ENCODE measurements at places on chromosomes 6 and 20. TPM values are rescaled to one million over a fixed set of nuclear protein-coding genes. Genes with fewer than 3 reads are reported as not detected.
A peak's percentile ranks its signal among the peaks of the same experiment; 100 is the strongest.

GRCh38 chr20:1536893-1537730, 20.4 kb downstream of the SIRPD start:
- no peak overlapping the region for H3K27ac ChIP-seq
- H3K36me3 ChIP-seq: no peaks in the 10 kb centered on the region
- DNase-seq: no peak
- peaks cover 8% of the 10 kb centered on the region for H3K4me1 ChIP-seq
- H3K4me3 ChIP-seq: no peak overlapping the region

- no peak overlapping the region for H3K27ac ChIP-seq
- no peak overlapping the region for H3K4me3 ChIP-seq
- H3K4me1 ChIP-seq: peaks cover 6% of the 10 kb centered on the region
- DNase-seq: no peak
- no peaks in the 10 kb centered on the region for H3K27me3 ChIP-seq
Observed at GRCh38 chr20:23086931-23087411, 847 bp upstream of the CD93 start.

GRCh38 chr6:40541556-40542174, 45.5 kb downstream of the LRFN2 start:
- no peak for DNase-seq
- no peaks in the 10 kb centered on the region for H3K27me3 ChIP-seq
- no peaks in the 10 kb centered on the region for H3K36me3 ChIP-seq
- no peaks in the 10 kb centered on the region for H3K4me1 ChIP-seq
- no peak overlapping the region for H3K27ac ChIP-seq

- no peak for DNase-seq
- H3K4me3 ChIP-seq: peak overlapping the region; percentile 91
- peaks cover 4% of the 10 kb centered on the region for H3K36me3 ChIP-seq
- H3K27ac ChIP-seq: peak overlapping the region; percentile 99
Observed at GRCh38 chr6:53359843-53360092, 11.0 kb upstream of the ELOVL5 start.

GRCh38 chr6:134707342-134708031, 242.4 kb downstream of the ALDH8A1 start:
- H3K36me3 ChIP-seq: no peaks in the 10 kb centered on the region
- no peak overlapping the region for H3K4me3 ChIP-seq
- no peaks in the 10 kb centered on the region for H3K4me1 ChIP-seq
- H3K27me3 ChIP-seq: peaks cover 8% of the 10 kb centered on the region

PRPF6 gene
- total RNA-seq: 53.0 TPM

MYLK2 gene
- total RNA-seq: 0.27 TPM

PAQR8 gene
- total RNA-seq: 12.9 TPM

OR2H2 gene
- not detected for total RNA-seq

All from activated CD8-positive, alpha-beta T cell treated with anti-CD3 and anti-CD28 coated beads for 36 hours (primary cell).